ENCODE measurements at places on chromosomes 13 and 19. TPM values are rescaled to one million over a fixed set of nuclear protein-coding genes. Genes with fewer than 3 reads are reported as not detected.

Gene SH2D3A
- total RNA-seq: 56.4 TPM

Gene TDRD12
- 1.00 TPM for total RNA-seq

Gene MBD3L2
- not detected for total RNA-seq

Gene CBLC
- 120 TPM for total RNA-seq

Gene TRPC4
- total RNA-seq: not detected

Gene HCST
- total RNA-seq: 0.14 TPM

Gene NKPD1
- total RNA-seq: 0.93 TPM

Gene UFM1
- 131 TPM for total RNA-seq

Gene ZNF253
- total RNA-seq: 2.4 TPM

Gene ZBTB32
- total RNA-seq: not detected

Gene ADAMTS10
- not detected for total RNA-seq

Gene SLC46A3
- 3.4 TPM for total RNA-seq

Gene ZNF223
- total RNA-seq: 4.8 TPM

Gene ZNF575
- under 0.01 TPM for total RNA-seq

Gene COMMD6
- total RNA-seq: 52.4 TPM

Gene C19orf25
- 32.3 TPM for total RNA-seq

Gene ITGBL1
- total RNA-seq: 1.0 TPM

Gene FBXO27
- total RNA-seq: 7.2 TPM

Gene SLC7A10
- not detected for total RNA-seq

Gene SCEL
- 60.5 TPM for total RNA-seq
